ENCODE measurements at places on chromosomes 4 and X. TPM values are rescaled to one million over a fixed set of nuclear protein-coding genes. Genes with fewer than 3 reads are reported as not detected.

MAGEB1 gene
- total RNA-seq: not detected

DNA sequence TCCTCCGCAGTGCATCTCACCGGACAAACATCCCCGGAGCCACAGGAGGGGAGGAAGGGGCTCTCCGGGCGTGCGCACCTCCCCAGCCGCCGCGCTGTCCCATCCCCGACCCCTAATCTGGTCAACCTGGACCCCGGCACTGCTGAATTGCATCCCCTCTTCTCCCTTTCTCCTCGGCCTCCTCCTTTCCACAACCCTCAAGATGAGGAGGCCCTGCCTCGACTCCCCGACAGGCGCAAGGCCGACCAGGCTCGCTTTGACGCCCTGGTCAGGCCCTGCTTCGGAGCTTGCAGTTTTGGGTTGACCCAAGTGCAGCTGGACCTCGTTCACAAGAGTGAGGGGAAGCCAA, 2.3 kb downstream of the PDGFRA start:
- no peak for DNase-seq

DNA sequence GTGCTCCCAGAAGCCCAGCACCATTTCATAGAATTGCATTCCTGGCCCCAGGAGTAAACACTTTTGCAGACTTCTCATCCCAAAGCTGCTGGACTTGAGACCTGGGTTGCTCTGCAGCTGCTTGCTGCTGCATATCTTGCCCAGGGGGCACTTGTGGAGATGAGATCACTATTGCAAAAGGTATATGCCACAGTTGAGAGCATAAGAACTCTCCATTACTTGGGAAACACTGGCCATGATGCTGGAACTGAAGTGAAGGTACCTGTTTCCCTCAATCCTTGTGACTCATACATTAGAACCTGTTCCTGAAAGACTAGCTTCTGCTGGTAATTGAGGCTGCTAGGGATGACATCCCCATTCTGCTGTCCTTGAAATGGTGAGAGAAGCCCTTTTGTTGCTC, 43.1 kb upstream of the WDR1 start:
- no peak for DNase-seq

- no peak for DNase-seq
These were observed 72.1 kb downstream of the HTRA3 start for GRCh38 chr4:8341691-8342090.

- DNase-seq: no peak
These were observed 222.1 kb downstream of the LDB2 start for GRCh38 chr4:16676230-16676770.

- no peak for DNase-seq
These were observed 276.1 kb downstream of the PPARGC1A start for GRCh38 chr4:23613782-23614181.

DNA sequence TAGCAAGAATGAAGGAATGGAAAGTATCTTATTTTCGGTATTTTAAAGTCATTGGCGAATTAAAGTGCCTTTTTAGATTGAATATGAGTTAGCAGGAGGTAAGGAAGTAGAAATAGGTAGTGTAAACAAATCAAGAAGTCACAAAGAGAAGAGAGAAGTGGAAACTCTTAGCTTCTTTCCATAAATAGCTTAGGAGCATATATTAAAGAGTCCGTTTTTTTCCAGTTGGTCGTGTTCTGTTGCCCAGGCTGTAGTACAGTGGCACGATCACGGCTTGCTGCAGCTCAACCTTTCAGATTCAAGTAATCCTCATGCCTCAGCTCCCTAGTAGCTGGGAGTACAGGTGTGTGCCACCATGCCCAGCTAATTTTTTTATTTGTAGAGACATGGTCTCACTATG, 56.4 kb downstream of the UBE2K start:
- no peak for DNase-seq

GRCh38 chr4:48602763-48603162, 112.7 kb downstream of the ZAR1 start:
- DNase-seq: no peak

ERAS gene
- 0.38 TPM for total RNA-seq

Data from mucosa of descending colon (tissue), 3 donors.